ENCODE measurements at places on chromosomes 6 and 20.

- no peak for DNase-seq
These were observed 3.0 kb downstream of the LAMA4 start for GRCh38 chr6:112251171-112251875.

- no peak for DNase-seq
These were observed 104.9 kb upstream of the PREP start for GRCh38 chr6:105507811-105508210.

DNA sequence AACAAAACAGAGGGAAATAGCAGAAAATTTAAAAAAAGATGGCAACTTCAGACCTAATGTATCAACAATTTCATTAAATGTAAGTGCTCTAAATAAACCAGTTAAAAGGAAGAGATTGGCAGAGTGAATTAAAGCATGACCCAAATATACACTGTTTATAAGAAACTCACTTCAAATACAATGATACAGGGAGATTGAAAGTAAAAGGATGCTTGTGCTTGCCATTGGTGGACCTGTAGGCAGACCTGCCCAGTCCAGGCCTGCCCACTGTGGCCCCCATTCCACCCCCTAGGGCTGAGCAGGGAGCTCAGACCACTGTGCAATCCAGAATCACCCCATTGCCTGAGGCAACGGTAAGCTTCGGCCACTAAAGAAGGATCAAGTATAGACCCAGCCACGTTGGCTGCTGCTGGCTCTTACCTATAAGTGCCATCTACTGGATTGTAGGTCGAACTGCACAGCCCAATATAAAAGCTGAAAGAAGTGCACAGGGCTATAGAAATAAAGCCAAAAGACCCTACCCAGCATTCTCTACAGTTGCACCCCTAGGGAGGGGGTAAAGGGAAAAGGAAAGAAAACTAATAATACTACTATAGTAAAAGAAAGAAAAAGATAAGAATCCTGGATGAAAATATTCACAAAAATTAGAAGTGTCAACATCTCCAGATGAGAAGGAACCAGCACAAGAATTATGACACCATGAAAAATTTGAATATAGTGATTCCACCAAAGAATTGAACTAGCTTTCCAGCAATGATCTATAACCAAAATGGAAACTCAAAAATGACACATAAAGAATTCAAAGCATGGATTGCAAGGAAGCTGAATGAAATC, 36.1 kb downstream of the PSMB1 start:
- no peak for DNase-seq

DNA sequence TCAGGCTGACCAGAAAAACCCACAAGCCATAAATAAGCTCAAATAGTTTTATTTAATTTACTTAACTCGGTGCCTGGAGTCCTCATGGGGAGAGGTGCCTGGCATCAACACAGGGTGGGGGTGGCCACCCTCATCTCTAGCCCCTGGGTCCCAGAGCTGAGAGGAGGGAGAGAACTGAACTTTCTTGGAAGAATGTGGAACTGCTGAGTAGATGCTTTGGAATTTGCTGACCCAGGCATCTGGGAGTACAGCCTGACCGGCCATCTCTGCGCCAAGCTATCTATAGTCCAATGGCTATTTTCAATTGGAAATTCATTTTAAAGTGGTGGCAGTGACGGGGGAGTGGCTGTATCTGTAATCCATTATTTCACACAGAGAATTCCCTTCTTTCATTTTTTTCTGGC, 104.8 kb downstream of the CDH26 start:
- DNase-seq: peak; percentile 69

DNA sequence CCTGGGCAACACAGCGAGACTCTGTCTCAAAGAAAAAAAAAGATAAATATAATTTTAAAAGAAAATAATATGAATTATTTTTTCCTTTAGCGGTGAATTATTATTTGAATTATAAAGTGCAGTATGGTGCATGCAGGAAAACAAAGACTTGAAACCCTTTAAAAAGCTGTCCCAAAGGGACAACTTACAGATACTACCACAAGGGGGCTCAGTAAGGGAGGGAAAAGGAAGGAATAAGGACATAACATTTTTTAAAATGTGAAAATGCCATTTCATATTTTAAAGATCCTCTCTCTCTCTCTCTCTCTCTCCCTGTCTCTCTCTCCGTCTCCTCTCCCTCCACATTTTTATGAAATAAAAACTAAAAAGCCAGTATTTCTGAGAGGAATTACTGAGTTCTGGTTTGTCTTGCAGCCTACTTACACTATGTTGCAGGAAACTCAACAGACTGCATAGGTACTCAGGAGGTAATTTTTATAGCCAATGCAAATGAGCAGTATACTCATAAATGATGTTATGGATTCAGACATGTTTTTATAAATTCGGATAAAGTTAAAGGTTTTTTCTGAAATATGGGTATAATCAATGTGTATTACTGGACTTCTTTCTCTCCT, 455.0 kb upstream of the GJE1 start:
- no peak for DNase-seq
